NCI-H226 (cell line): ENCODE measurements at places on chromosomes 6 and 20.

- DNase-seq: no peak
Measured at GRCh38 chr6:128597004-128597403, 76.6 kb upstream of the PTPRK start.

GRCh38 chr20:48205786-48206185, 420.5 kb upstream of the SULF2 start:
- no peak for DNase-seq

DNA sequence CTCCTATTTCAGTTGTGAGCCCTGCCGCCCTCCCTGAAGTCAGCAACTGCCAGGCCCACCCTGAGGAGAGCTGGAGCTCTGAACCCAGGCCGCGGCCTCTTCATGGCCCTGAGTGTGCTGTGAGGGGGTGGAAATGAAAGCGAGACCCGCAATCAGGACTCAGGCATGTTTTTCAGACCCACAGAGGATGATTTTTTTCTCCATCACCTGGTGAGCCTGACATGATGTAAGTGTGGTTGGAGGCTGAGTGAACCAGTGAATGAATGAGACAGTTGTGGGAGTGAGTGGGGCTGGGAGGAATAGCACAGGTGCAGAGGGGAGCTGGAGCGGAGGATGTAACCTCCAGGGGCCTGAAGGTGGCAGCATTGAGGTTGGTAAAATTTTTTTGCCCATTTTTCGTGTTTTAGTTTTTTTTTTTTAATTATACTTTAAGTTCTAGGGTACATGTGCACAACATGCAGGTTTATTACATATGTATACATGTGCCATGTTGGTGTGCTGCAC, 18.3 kb downstream of the RAET1L start:
- DNase-seq: no peak

DNA sequence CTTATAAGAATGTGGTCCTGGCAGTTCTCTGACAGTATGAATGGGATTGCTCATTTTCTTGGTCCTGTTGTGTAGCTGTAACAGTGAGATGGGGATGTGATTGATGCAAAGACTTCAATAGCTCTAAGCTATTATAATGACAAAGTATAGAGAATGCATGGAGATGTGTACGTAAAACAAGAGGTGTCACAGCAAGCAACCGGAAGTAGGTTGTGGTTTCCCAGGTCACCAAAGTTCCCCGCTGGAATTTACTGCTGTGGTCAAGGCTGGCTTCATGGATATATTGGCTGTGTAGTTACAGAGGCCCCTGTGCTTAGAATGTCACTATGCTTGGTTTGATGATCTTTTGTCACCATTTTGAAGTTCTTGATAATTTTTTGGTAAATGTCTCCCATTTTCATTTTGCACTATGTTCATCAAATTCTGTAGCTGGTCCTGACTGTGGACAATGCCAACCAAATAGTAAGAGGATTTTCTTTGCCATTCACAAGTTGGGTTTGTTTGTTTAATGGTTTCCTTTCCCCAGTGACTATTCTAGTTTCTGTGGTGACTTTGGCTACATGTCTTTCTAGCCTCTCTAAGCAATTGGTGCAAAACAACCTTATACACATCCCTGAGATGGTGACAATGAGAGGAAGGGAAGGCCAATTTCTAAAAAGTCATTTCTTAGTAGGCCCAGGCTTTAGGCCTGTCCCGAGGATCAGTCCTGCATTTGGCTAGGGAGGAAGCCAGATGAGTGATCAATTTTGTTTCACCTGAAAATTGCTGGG, 10.5 kb downstream of the DNAH8 start:
- DNase-seq: no peak

GRCh38 chr20:62588458-62589149, 53.7 kb upstream of the SLCO4A1 start:
- no peak for DNase-seq

DNA sequence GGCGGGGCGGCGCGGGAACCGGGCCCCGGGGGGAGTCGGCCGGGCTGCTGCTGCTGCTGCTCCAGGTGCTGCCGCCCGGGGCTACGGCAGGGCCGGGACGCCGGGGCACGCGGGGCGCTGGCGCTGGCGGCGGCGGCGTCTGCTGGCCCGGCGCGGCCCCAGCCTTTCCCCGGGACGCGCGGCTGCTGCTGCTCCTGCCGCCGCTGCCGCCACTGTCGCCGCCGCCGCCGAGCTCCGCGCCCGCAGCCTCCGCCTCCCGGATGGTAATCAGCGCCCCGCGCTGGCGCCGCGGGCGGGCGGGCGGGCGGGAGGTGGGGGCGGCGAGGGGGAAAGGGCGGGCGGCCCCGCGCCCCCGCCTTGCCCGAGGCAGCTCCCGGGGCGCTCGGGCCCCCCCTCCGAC, 306 bp downstream of the EBF4 start:
- no peak for DNase-seq

GRCh38 chr20:42442716-42443115, 747.0 kb downstream of the PTPRT start:
- no peak for DNase-seq

DNA sequence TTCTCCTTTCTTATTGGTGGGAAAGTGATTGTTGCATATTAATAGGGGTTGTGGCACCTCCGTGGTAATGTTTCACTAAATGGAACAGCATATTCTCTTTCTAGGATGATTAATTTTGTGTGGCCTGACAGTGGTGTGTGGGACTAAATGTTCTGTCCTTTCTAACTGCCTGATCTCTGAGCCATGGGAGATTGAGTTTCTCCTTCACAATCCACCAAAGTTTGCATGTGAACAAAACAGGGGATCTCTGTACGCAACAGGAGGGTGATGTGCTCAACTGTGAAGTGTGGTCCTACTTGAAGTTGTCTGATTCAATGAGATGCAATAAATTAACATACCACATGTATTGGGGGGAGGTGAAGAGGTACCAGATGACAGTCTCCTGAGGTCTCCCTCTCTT, 19.3 kb downstream of the BCAS1 start:
- no peak for DNase-seq

DNA sequence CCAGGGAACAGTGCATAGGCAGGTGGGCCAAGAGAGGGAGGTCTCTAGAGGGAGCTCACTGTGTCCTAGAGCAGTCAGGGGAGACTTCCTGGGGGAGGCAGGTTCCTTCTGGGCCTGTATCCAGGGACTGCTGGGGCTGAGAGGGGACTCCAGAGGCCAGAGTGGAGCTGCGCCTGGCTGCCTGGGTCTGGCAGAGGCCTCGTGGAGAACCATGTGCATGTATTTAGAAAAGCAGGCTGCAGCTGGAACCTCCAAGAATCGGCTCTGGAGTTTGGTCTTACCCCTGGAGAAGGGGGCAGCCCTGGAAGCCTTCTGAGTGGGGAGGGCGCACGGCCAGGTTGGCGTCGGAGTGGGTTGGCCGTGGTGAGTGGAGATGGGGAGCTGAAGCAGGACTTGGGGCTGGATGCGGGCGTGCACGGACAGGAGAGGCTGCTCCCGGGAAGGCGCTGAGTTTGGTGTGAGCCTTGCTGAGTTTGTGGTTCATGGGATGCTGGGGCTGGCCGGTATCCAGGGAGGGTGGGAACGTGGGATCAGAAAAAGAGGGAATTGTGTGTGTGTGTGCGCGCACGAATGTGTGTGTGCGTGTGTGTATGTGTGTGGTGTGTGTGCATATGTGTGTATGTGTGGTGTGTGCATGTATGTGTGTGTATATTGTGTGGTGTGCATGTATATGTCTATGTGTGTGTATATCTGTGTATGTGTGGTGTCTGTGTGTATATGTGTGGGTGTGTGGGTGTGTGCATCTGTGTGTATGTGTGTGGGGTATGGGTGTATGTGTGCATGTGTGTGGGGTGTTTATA, 10.8 kb downstream of the VSTM2L start:
- no peak for DNase-seq

DNA sequence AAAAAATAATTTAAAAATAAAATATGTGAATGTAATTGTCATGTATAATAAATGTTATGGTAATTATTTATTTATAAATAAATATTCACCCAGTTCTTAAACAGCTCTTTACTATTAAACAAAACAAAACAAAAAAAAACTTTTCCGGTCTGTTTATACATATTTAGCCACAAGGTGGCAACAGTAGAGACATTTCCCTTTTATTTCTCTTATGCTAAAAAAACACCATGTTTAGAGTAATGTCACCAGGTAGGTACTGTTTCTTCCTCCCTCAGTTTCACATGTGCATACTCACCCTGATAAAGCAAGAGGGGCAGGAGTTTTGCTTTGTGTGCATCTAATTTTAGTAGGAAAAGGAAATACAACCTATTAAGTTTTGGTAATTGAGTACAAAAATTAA, 610.4 kb upstream of the IMPG1 start:
- DNase-seq: no peak

GRCh38 chr6:152201120-152201519, 393.6 kb downstream of the ESR1 start:
- no peak for DNase-seq

GRCh38 chr20:47870475-47870874, 85.2 kb upstream of the SULF2 start:
- DNase-seq: no peak

- DNase-seq: no peak
Measured at GRCh38 chr20:289693-290083, 862 bp downstream of the C20orf96 start.

DNA sequence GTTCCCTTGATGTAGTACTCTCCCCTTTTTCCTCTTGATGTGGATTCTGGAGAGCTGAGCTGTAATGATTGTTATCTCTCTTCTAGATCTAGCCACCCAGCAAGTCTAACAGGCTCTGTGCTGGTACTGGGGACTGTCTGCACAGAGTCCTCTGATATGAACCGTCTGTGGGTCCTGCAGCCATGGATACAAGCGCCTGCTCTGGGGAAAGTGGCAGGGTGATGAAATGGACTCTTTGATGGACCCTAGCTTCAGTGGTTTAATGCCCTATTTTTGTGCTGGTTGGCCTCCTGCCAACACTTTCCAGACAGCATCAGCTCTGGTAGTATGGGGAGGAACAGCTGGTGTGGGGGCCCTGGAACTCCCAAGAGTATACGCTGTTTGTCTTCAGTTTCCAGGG, 216.3 kb downstream of the ADGRG6 start:
- DNase-seq: no peak

- no peak for DNase-seq
Measured at GRCh38 chr20:51393571-51393970, 148.9 kb downstream of the NFATC2 start.

DNA sequence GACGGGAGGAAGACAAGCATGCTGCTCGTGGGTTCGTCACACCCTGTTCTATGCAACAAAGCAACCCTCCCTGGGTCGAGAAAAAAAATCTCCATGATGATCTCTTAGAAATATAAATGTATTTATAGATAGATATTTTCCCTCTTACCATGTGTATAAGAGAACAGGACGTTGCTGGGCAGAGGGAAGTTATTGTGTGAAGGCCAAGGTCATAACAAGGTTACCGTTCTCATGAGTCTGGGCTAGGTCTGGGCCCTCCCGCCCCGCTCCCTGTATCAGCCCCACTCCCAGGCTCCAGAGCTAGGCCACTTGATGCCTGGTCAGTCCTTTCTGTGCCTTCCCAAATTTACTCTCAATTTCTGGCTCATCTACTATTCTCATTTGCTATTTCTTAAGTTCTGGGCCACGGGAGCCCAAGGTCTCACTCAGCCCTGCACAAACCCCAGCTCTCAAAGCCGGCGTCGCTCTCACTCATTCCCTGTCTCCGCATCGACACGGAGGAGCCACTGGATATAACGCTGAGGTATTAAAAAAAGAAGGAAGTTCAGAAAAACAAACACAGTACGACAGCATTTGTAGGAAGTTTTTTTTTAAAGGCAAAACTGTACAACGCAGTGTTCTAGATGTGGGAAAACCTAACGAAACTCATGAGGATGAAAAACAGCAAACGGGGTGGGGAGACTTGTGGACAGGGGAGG, 96.8 kb downstream of the PSMG4 start:
- no peak for DNase-seq

DNA sequence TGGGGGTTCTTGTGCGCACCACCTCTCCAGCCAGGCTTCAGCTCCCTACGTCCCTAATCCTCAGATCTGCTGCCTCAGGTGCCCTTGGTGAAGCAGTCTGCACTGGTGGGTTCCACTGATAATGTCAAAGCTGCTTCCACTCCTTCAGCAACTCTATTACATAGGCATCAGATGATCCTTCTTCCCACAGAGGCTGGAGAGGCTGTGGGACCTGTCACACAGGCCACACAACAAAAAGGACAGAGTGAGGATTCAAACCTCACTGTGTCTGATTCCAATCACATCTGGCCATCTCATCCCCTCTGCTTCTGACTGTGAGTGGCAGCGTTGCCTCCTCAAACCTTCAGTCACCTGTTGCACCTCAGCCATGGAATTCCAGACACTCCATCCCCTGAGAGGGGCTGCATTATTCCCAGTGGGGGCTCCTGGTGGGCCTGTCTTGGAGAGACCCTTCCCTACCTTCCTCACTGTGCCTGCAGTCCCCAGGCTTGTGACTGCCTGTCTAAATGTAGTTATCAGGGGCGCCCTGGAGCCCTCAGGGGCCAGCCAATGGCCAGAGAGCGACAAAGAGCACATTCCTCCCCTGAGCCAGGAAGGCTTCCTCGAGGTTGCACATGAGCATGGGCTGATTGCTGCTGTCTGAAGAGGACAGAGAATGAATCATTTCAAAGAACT, 211.4 kb upstream of the ECI2 start:
- DNase-seq: no peak

DNA sequence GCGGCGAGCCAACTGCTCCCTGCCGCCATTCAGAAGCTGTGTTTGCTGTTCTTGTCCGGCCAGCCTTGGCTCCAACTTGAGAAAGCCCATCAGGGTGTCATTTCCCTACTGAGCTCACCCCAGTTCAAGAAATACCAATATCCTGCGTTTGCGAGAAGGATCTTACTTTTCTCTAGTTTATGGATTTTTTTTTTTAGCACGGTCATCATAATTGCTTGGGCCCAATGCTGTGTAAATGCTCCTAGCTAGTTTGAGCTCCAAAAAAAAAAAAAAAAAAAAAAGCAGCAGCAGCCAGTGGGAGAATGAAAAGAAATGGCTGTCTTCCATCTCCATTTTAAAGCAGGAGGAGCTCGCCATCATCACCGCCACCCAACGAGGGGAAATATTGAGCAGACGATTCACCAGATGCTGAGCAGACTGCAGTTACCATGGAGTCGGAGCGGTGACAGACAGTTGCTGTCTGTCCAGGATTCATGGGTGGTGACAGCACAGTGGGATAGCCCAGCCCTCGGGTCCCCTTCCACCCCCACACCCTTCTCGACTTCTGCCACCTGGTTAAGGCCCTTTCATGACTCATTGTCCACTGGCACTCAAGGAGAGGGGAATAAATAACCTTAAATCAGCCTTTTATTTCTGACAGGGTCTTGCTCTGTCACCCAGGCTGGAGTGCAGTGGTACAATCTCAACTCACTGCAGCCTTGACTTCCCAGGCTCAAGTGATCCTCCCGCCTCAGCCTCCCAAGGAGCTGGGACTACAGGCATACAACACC, 132.4 kb upstream of the SNX9 start:
- DNase-seq: no peak

DNA sequence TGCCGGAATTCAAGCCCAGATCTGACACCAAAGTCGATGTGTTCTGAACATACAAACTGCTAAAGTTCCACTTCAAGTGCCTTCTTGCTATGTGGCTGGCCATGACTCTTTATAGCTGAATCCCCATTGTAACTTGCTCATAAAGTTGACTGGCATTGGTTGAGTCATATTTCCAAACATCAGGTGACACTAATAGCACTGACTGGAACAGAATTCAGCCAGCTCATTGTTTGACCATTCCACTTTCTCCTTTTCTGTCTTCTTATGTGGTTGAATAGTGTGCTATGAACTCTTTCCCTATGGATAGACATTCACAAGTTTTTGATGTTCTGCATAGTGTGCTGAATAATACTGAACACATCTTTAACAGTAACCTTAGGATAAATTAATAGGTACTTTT, 266.2 kb upstream of the ZFP64 start:
- no peak for DNase-seq
